ENCODE measurements at places on chromosomes 4 and X. TPM values are rescaled to one million over a fixed set of nuclear protein-coding genes. Genes with fewer than 3 reads are reported as not detected.

The FGD1 gene
- 39.9 TPM for total RNA-seq

- DNase-seq, result no peak
Observed at GRCh38 chrX:110852180-110852579, 56.6 kb upstream of the CHRDL1 start.

- DNase-seq, result no peak
Observed at GRCh38 chr4:3257556-3258482, 8.9 kb downstream of the MSANTD1 start.

GRCh38 chr4:139184129-139184528 lies 7.1 kb upstream of the ELF2 start:
- DNase-seq, result no peak

The ADH1C gene
- 0.69 TPM for total RNA-seq

- DNase-seq, result no peak
Observed at GRCh38 chr4:128379860-128380259, 92.2 kb upstream of the PGRMC2 start.

GRCh38 chr4:10240691-10241090 lies 124.1 kb upstream of the WDR1 start:
- no peak for DNase-seq

DNA sequence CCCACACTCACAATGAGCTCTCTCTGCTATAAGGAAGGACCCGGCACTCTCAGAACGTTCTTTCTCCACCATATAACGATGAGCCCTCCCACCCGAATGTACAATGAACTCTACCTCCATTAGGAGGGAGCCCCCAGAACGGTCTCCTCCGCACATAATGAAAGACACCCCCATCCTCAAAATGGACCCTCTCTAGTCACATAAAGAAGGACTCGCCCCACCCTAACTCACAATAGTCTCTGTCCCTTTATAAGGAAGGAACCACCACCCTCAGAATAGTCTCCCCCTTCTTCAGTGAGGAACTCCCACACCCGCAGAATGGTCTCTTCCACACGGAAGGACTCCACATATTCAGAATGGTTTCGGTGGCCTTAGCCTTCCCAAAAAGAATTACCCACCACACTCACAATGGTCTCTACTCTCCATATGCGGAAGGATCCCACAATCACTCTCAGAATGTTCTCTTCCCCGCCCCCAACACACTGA lies 477 bp downstream of the SLC35A2 start:
- no peak for DNase-seq

DNA sequence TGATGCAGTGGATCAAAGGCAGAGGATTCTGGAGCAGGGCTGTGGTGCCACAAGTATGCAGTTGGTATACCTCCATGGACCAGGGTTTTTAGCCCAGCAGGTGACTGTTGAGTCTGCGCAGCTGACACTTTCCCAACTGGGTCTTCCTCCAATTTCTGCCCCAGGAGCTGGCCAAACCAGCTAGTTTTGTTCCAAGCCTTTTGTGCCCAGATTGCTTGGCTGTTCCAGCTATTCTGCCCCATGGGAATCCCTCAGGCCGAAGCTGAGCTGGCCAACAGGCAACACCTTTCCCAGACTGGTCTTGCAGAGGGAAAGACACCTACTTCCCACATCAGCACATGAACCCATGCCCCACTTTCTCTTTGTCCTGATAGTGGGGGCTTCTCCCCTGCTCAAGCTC lies 22.8 kb upstream of the ANKRD17 start:
- DNase-seq, result no peak

GRCh38 chr4:89599026-89599425 lies 237.9 kb downstream of the SNCA start:
- no peak for DNase-seq

- DNase-seq, result no peak
Observed at GRCh38 chr4:137495578-137495977, 36.7 kb downstream of the PCDH18 start.

GRCh38 chr4:23364167-23364566 lies 525.7 kb downstream of the PPARGC1A start:
- DNase-seq, result no peak

DNA sequence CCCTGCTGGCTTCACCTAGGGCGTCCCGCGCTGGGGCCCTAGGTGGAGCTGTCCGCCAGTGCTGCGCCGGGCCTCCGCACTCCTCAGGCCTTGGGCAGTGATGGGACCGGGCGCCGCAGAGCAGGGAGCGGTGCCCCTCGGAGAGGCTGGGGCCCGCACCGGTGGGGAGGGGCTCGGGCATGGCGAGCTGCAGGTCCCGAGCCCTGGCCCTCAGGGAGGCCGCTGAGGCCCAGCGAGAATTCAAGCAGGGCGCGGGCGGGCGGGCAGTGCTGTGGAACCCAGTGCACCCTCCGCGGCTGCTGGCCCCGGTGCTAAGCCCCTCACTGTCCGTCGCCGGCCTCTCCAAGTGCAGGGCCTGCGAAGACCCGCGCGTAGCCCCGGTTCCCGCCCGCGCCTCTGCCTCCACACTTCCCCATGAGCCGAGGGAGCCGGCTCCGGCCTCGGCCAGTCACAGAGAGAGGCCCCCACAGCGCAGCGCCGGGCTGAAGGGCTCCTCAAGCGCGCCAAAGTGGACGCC lies 565.1 kb upstream of the NDST4 start:
- no peak for DNase-seq

- DNase-seq, result no peak
Observed at GRCh38 chr4:143257356-143257755, 72.6 kb downstream of the USP38 start.

- no peak for DNase-seq
Observed at GRCh38 chrX:153973127-153974002, 811 bp downstream of the TMEM187 start.

GRCh38 chrX:63751481-63751880 lies 33.5 kb downstream of the ARHGEF9 start:
- no peak for DNase-seq

The GPRASP2 gene
- 23.5 TPM for total RNA-seq

GRCh38 chr4:16082426-16083240 lies 1.2 kb downstream of the PROM1 start:
- peak; percentile 83 for DNase-seq

GRCh38 chrX:45621376-45622041 lies 420.8 kb upstream of the DIPK2B start:
- no peak for DNase-seq

The DRD5 gene
- 0.09 TPM for total RNA-seq

GRCh38 chrX:139554376-139554775 lies 23.8 kb downstream of the F9 start:
- DNase-seq, result no peak

- DNase-seq, result no peak
Observed at GRCh38 chrX:39936886-39937770, 160.6 kb downstream of the BCOR start.

DNA sequence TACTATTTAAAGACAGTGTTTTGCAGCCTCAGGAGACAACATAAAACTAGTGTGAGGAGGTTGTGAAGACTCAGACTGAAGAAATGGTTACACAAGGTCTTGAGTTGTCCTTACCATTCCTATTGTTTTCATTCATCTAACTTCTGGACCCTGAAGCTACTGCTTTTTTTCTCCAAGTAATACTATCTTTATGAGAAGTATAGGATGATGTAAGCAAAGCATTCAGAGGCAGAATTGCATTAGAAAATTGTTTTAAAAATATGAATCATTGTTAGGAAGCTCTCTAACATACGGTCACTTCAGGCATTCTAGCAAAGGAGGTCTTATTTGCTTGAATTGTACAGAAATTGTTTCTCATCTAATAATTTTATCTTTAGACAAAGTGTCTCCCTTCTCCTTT lies 357.8 kb downstream of the TLL1 start:
- DNase-seq, result no peak

- no peak for DNase-seq
Observed at GRCh38 chr4:15797320-15797719, 19.2 kb downstream of the CD38 start.

DNA sequence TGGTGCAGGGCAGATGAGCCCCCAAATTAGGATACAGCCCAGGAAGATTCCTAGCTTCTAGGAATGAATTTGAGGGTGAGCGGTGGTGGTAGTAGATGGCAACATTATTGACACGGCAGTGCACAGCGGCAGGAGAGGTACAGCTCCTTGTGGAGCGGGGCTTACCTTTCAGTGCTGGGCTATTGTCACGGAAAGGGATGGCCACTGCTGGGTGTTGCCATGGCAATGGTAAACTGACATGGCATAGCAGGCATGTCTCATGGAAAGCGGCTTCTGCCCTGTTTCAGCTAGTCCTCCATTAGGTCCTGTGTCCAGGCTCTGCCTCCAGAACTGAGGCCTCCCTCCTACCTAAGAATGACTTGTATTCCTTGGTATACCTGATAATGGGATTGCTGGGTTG lies 81.8 kb upstream of the WDR1 start:
- DNase-seq, result no peak

DNA sequence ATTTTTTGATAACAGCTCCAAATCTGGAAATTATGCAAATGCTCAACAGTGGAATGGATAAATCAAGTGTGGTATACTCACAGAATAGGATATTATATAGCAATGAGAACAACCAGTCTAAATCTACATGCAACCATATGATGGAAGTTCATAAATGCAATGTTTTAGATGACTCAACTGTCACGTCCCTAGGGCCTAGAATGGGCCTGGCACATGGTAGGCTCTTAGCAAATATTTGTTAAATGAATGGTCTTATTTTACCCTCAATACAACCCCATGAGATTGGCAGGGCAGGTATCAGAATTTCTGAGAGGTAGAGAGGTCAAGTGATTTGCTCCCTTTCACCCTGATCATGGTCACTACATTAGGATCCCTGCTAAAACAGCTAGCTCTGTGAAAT lies 14.6 kb upstream of the NKX3-2 start:
- no peak for DNase-seq

DNA sequence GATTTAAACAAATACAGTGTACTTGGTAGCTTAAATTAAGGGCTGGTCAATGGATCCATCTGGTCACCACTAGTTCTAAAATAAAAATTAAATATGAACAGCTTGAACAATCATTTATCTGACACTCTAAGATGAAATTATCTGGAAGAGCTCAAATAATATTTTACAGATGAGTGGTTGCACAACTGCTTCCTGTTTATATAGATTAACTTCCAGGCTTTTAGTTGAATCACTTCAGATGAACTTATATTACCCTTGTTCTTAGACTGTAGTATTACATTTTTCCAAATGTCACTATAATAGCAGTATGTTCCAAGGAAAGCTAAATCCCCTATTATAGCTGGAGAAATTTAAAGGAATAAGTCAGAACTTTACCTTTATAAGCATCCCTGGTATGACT lies 92.4 kb upstream of the SMIM10 start:
- DNase-seq, result no peak
